ENCODE measurements at places on chromosomes 2 and 18. TPM values are rescaled to one million over a fixed set of nuclear protein-coding genes. Genes with fewer than 3 reads are reported as not detected.

DNA sequence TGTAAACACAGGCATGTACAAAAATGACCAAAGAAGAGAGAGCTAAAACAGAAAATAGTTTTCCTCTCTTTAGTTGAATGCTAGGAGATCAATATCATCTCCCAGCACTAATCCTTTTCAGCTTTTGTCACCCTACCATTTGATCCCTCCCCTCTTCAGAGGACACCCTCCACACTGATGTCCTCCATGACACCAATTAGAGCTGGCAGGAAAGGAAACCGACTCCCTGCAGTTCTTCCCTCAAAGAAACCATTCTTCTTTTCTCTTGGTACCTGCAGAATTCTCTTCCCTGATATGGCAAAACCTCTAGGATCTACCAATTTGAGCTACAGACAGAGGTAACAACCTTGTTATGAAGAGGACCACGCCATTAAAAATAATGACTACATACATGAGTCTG, 5.3 kb downstream of the EPB41L3 start:
- DNase-seq = no peak

ANKRD23 gene
- polyA plus RNA-seq = 7.3 TPM

OSGEPL1 gene
- 8.3 TPM for polyA plus RNA-seq

AMER3 gene
- not detected for polyA plus RNA-seq

GRCh38 chr2:36354811-36355150, 797 bp upstream of the CRIM1 start:
- no peak for DNase-seq

CXCR1 gene
- polyA plus RNA-seq = 0.07 TPM

GRCh38 chr2:108560895-108561530, 26.7 kb downstream of the LIMS1 start:
- DNase-seq = no peak

UGT1A7 gene
- polyA plus RNA-seq = not detected

- peak; percentile 84 for DNase-seq
Measured at GRCh38 chr18:35267161-35267651, 22.8 kb downstream of the ZSCAN30 start.

DNA sequence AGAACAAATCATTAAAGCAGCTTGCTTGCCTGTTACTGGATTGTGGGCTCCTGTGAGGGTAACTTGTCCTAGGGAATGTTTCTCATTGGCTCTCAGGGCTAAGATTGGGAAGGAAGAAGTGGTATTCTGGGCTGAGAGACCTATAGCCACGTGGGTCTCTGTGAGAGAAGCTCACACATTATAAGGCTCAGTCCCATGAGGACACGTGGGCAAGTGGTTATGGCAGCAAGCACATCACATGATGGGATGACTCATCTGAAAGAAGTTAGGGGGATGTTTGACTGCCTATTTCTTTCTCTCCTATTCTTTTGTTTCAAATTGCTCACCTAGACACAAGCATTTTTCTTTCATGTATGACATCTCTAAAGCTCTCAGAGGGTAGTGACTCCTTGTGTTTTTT, 418.0 kb upstream of the ST6GAL2 start:
- no peak for DNase-seq

- peak; percentile 54 for DNase-seq
Measured at GRCh38 chr2:102839668-102840388, 78.0 kb downstream of the TMEM182 start.

GALNT13 gene
- polyA plus RNA-seq = not detected

GRCh38 chr2:47899915-47900816, 6.1 kb downstream of the FBXO11 start:
- peak; percentile 15 for DNase-seq

DNA sequence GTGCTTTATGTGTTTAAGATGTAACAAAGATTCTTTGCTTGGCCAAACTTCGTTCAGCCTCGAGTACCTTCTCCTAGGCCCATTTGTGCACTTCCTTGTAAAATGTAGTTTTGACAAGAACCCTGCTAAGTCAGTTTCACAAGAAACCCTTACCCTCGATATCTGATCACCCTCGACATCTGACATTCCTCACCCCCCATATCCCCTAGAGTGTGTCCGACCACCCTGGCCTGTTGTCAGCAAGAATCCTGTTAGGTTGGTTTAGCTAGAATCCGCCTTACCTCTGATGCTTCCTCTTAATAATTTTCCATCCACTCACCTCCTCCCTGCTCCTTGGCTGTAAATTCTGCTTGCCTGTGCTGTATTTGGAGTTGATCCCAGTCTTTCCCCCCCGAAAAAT, 85.3 kb downstream of the UXS1 start:
- DNase-seq = no peak

TEKT4 gene
- polyA plus RNA-seq = not detected

- DNase-seq = no peak
Measured at GRCh38 chr2:173511942-173512341, 157.3 kb downstream of the CDCA7 start.

GRCh38 chr2:38167968-38168350, 92.0 kb upstream of the CYP1B1 start:
- DNase-seq = no peak

OR6B2 gene
- not detected for polyA plus RNA-seq

- DNase-seq = no peak
Measured at GRCh38 chr2:44889096-44889495, 52.4 kb upstream of the SIX3 start.

DNA sequence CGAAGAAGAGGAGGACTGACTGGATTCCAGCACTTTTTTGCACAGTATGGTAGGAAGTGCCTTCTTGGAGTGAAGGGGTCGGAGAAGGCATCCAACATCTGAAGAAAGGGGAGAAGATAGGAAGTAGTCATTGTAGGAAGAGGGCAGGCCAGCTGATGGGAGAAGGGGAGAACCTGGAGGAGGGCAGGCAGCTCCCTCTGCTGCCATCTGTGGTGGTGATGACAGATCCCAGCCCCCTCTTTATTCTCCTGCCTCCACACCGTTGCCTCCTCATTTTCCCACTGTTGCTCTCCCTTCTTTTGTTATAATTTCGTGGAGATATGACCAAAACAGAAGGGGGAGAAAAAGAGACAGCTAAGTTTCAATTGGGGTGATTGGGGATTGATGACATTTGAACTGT, 2.9 kb upstream of the SCYGR2 start:
- no peak for DNase-seq

PUS10 gene
- polyA plus RNA-seq = 2.5 TPM

RNMT gene
- polyA plus RNA-seq = 15.4 TPM

- DNase-seq = no peak
Measured at GRCh38 chr2:101111262-101111838, 39.8 kb downstream of the TBC1D8 start.

DNA sequence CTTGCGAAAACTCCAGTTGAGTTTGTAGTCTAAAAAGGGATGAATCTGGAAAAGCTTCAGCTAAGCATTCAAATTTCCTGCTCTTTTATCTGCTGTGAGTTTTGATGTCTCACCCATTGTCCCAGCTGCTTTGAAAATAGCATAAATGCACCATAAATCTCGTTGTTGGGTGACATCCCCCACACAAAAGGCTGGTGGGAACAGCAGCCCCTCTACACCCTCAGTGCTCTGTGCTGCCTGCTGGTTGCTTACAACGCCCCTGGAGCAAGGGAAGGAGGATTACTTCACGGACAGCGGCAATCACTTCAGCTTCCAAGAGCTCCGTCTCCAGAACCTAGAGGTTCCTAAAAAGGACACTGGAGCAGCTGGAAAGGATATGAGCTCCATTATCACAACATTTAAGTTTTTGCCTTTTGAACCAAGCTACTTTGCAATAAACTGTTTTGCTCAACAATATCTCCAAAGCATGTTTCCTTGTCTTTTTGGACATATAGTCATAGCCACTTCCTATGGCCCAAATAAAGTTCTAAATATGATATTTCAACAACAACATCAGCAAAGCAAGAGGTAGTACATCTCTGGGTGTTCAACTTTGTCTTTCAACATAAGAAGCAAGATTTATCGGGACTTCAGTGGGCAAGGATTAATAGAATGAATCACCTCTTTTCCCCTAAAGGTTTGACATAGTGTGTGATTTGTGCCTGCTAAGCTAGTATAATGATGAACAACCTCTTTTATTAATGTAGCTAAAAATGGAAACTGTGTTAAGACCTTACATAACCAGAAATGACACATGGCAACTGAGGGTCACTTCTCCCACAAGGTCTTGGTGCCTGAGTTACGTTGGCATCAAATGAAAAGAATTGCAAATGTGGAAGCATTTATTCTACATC, 413.5 kb downstream of the TXNL1 start:
- DNase-seq = no peak

CNRIP1 gene
- not detected for polyA plus RNA-seq

DNA sequence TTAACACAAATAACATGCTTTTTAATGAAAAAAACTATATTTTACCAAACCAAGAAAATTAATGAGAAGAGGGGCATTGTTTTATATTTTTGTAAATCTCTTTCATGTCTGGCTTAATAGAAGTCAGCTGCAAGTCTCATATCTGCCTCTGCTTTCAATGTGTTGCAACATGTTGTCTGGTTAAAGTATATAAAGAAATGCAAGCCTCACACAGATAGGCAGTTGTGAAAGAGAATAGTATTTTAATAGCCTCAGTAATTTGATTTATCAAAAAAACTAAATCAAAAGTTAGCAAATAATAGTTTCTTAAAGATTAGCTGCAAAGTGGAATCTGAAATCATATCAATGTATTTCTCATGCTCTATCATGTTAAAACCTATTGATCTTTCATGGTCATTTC, 52.9 kb upstream of the NCOA1 start:
- DNase-seq = no peak

GRCh38 chr2:4678927-4679326, 975.6 kb downstream of the DCDC2C start:
- no peak for DNase-seq

GRCh38 chr2:30272761-30273573, 41.6 kb downstream of the LBH start:
- DNase-seq = no peak

C2orf66 gene
- polyA plus RNA-seq = not detected

DNA sequence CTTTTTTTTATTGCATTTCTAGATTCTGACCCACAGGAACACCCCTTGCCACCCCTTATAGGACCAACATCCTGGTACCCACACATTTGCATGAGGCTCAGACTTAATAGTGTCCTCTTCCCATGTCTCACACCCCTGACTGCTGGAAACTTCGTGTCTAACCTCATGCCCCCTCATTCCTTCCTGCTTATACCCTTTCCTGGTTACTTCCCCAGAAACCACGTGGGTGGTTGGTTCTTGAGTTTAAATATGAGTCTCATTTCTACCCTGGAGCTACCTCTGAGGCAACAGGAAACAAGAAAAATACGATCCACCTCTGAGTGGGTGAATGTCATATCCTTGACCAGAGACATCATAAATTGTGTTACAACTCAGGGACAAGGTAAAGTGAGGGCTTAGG, 1.6 kb downstream of the TNP1 start:
- DNase-seq = no peak

DNA sequence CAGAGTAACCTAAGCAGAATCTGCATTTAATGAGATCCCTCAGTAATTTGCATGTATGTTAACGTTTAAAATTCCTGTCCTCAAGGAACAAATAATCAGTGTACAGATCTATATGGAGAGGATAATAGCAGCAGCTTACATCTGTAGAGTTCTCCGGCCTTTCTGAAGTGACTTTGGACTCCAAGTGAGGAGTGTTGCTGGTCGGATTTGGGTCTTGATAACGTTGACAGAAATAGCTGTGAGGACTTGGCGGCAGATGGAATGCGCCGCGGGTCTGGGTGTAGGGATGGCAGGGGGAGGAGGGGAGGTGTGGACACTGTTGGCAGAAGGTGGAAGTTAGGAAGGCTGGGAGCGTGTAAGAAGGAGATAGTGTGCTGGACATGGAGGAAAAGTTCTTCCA, 170.9 kb upstream of the GATA6 start:
- DNase-seq = no peak

DNA sequence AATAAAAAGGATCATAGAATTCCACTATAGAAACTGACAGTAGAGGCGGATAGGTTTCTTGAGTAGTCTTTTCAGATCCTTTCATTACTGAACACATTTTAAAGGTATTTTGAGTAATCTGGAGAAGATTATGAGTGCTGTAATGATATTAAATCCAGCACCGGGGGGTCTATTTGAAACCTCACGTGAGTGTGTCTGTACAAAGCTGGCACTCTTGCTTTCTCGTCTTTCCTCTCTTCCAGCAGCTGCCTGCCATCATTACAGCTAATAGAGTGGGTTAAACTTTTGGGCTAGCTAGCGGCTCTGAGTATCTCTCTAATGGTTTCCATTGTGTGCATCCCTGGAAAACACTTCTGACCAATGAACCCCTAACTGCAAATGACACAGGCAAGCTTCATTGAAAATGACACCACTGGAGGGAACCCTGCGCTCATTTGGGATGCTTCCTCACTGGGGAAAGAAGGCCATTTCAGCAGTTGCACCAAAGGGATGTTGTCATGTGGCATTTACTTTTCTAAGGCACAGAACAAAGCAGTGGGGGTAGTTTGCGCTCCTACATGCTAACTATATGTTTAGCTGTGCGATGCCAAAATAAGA, 101.0 kb downstream of the HRH4 start:
- DNase-seq = no peak

DNA sequence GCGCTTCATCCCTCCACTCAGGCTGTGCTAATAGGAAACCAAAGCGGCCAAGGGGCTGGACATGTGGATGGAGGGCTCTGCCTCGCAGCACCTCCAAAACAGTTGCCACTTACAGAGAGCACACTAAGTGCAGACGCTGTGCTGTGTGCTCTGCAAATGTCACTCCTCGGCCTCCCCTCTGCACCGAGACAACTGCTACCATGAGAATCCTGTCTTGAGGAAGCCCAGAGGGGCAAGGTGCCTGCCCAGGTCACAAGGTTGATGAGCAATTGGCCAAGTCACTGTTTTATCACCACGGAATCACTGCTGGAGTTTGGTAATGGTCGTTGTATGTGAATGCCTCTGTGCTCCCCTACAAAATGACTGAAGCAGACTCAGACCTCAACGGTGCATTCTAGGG, 132.2 kb downstream of the SEPTIN10 start:
- no peak for DNase-seq

POTEE gene
- polyA plus RNA-seq = not detected

DNA sequence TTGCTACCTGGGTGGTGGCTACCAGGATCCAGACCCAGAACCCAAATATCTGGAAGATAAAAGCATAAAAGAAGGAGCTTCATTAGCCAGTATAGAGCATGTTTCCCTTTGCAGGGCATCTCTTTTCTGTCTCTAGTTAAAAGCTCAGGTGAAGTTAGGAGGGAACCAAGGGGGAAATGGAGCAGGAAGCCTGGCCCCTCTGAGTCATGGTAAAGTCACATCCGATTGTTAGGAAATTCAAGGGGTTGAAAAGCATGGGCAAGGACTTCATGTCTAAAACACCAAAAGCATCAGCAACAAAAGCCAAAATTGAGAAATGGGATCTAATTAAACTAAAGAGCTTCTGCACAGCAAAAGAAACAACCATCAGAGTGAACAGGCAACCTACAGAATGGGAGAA, 126.9 kb downstream of the RPIA start:
- no peak for DNase-seq

- DNase-seq = no peak
Measured at GRCh38 chr2:130766037-130766436, 10.7 kb downstream of the AMER3 start.
